ENCODE measurements at places on chromosomes 2 and 18.

GRCh38 chr2:120488531-120488930 lies 142.6 kb downstream of the INHBB start:
- no peak for DNase-seq

- no peak for DNase-seq
Measured at GRCh38 chr2:101741775-101742520, 44.4 kb downstream of the MAP4K4 start.

GRCh38 chr2:18503376-18504228 lies 56.9 kb downstream of the RDH14 start:
- DNase-seq, result no peak

DNA sequence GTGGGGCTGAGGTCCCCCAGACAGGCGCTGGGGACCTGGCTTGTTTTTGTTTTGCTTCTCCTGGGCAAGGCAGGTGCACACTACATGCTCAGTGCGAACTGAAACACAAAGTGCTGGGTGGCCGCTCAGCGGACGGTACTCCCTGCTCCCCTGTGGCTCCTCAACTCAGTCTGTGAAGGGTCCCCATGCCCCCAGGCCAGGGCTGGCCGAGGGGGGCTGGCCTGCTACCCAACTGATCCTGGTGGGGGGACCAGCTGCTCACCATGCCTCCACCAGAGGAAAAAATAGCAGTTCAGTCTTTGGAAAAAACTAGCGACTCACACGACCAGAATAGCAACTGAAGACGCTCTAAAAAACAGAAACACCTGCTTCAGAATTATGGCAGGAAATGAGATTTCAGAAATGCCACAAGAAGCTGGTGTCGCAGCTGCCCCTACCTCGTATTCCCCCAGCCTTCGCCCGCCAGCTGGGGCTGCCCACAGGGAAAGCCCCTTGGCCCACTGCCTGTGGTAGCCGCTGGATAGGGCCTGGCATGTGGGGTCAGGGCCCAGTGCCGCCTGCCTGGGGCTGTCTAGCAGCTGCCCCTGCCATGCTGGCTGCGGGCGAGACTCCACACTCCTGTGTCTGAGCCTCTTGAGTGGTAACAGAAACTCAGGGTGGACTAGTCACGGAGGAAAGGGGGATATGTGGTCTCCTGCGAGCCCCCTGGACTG lies 43.7 kb downstream of the MEX3C start:
- DNase-seq, result no peak

GRCh38 chr2:140643761-140644187 lies 1487.0 kb downstream of the LRP1B start:
- DNase-seq, result no peak

GRCh38 chr2:23589739-23590138 lies 204.8 kb downstream of the KLHL29 start:
- no peak for DNase-seq

GRCh38 chr2:52386433-52387030 lies 1354.6 kb upstream of the NRXN1 start:
- DNase-seq, result no peak

DNA sequence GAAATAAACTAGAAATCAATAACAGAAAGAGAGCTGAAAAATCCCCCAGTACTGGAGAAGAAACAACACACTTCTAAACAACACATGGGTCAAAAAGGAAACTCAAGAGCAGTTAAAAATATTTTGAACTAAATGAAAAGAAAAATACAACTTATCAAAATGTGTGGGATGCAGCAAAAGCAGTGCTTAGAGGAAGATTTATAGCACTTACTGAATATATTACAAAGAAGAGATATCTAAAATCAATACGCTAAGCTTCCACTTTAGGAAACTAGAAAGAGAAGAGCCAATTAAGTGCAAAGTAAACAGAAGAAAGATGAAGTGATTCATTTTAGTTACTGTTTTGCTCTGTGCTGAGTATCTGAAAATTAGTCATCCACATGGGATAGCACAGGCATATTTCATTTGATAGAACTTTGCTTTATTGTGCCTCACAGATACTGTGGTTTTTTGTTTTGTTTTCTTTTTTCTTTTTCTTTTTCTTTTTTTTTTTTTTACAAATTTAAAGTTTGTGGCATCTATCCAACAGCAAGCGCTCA lies 17.0 kb downstream of the TGFA start:
- DNase-seq, result no peak

DNA sequence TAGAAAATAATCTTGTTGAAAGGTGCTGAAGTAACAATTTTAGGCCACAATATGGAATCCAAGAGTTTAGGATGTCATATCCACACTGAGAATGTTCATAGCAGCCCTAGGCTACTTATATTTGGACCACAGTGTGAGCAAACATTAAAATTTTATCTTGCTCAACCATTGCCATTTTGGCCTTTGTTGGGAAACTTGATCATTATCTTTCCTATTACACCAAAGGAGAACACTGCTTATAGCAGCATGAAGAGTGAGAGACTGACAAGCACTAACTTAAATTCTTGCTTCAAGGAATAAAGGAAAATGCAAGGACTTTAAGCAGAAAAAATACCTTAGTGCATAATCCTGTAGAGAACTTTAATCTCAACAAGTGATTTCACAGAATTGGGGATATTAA lies 86.3 kb upstream of the LRRTM4 start:
- DNase-seq, result no peak

DNA sequence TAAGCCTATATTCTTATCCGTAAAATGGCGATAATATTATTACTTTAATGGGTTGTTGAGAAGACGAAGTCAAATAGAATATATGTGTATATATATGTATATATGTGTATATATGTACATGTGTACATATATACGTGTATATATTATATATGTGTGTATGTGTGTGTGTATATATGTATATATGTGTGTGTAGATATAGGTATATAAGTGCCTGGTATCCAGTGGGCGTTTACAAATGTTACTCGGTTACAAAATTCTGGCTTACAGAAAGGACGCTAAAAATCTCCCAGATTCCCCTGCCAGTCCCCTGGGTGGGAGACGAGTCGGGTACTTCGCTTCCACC lies 295 bp upstream of the MTX2 start:
- DNase-seq, result no peak

GRCh38 chr2:43441195-43441594 lies 154.6 kb downstream of the THADA start:
- DNase-seq, result no peak

DNA sequence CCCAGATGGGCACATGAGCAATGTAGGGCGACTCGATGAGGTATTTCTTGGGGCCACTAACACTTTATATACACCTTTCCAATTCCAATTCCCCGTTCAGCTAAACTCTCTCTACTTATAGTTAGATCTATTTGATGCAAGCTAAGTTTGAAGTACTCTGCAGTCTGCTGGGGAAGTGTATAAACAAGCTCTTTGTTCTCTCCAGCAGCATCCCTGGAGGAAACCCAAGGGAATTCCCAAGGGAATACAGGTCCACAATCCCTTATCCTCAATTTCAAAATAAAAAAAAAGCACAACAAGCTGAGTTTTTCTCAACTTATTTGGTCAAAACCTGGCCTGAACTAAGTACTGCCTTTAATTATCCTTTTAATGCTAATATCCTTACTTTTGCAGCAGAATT lies 433.3 kb downstream of the NBAS start:
- DNase-seq, result no peak

All from NCI-H460 (cell line).